ENCODE measurements at places on chromosomes 1 and 21. TPM values are rescaled to one million over a fixed set of nuclear protein-coding genes. Genes with fewer than 3 reads are reported as not detected.

DNA sequence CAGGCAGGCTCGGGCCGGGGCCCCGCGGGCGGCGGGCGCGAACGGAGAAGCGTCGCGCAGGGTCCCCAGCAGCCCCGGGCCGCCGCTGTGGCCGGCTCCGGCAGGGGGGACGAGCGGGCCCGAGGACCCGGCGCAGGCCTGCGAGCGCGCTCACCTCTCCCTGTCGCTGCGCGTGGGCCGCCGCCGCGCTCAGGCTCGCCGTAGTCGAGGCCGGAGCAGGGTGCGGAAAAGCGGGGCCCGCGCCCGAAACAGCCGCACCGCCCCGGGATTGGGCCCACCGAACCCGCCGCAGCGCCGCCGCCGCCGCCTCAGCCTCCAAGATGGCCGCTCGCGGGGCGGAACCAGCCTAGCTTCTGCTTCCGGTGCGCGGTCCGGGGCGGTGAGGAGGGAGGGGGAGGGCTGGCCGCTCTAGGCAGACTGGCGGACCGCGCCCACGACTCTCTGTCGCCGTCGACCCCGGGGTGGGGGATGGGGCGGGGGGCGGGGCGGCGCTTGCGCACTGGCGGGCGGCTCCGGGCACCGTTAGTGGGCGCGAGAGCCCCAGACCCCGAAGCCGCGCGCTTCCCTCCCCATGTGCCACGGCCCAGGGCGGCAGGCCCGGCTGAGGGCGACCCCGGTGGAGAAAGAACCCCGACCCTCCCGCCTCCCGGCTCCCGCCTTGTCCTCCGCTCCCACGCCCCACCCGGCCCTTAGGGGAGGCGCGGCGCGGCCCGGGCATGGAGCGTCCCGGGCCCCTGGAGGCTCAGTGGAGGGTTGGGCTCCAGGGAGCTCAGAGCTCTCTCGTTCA lies at the start of gene UBE2J2:
Gene UBE2J2, minus strand, starts transcription at position 343 of the 787 bp plus-strand sequence. CDS start 5,862 bp downstream, outside the sequence.
- peak; percentile 90 for DNase-seq

GRCh38 chr1:172978595-172978994 lies 72.1 kb downstream of the TNFSF18 start:
- no peak for DNase-seq

The MROH7 gene
- total RNA-seq: not detected

The RHEX gene
- not detected for total RNA-seq

The SEMA4A gene
- 0.28 TPM for total RNA-seq

The TEDDM1 gene
- total RNA-seq: not detected

The CFAP141 gene
- total RNA-seq: not detected

GRCh38 chr1:2413495-2414296 lies 1.3 kb upstream of the PEX10 start:
- DNase-seq: no peak

The AGPAT3 gene
- total RNA-seq: 24.2 TPM

DNA sequence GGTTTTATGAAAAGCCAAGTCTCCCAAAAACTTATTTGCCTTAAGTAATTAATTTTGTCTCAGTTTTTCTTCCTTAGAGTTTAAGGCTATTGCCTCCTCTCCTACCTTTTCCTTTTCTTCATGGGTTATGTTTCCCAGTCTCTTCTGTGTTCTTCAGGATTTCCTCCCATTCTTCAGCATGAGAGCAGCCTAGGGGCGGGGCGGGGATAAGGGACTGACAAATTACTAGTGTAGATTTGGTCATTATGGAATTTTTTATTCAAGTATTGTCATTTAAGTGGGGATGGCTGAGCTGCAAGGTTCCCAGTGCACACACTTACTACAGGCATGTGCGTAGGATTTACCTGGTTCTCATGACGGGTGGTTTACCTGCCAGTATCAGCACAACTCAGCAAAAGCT lies 35.2 kb upstream of the PIGV start:
- no peak for DNase-seq

- peak; percentile 54 for DNase-seq
Measured at GRCh38 chr1:27296773-27297291, 25.1 kb upstream of the TMEM222 start.

The MR1 gene
- total RNA-seq: 5.0 TPM

DNA sequence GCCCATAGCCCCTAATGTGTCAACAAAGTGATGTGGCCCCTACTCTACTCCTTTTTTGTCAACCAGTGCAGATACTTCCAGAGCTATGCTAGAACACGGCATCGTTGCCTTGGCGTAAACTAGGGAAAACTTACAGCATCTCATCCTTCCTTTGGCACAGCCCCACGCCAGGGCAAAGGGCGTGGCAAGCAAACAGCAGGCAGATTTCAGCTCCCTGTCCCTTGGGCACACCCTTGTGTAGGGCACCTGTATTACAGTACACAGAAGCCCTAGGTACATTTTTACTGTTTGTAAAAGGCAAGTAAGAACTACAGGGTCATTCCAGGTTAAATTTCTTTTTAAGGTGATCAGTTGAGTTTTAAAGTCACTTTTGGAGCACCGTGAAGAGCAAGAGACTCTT lies 29.3 kb downstream of the PRDX6 start:
- DNase-seq: no peak

The KIF17 gene
- 4.5 TPM for total RNA-seq

DNA sequence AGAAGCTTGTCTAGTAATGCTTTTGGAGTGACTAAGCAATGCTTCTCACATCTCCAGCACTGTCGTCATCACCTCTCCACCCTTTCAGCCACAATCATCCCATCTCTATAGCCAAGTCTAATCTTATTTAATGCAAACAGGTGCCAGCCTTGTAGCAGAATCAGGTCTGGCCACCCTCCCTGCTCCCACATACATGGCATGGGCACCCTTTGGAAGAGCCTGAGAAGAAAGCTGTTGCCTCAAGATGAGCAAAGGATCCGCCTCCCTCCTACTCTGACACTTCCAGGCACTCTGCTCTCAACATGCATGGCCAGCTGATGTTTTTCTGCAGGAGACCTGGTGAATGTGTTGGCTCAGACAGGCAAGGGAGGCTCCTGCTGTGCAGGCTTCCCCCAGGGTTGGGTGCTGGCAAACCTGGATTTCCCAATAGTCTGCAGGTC lies 113.1 kb upstream of the GRIK3 start:
- DNase-seq: no peak

- DNase-seq: no peak
Measured at GRCh38 chr1:184258525-184258924, 128.3 kb upstream of the C1orf21 start.

The ST7L gene
- total RNA-seq: 14.7 TPM

The SDC3 gene
- total RNA-seq: 13.1 TPM

GRCh38 chr1:156476501-156477298 lies 23.9 kb downstream of the MEF2D start:
- peak; percentile 93 for DNase-seq

Data from IMR-90 (cell line).